ENCODE measurements at places on chromosomes 4 and X.

- no peak for DNase-seq
Measured at GRCh38 chrX:71604796-71605568, 13.3 kb downstream of the CXCR3 start.

GRCh38 chr4:123232439-123232838, 164.2 kb upstream of the SPRY1 start:
- peak; percentile 26 for DNase-seq

DNA sequence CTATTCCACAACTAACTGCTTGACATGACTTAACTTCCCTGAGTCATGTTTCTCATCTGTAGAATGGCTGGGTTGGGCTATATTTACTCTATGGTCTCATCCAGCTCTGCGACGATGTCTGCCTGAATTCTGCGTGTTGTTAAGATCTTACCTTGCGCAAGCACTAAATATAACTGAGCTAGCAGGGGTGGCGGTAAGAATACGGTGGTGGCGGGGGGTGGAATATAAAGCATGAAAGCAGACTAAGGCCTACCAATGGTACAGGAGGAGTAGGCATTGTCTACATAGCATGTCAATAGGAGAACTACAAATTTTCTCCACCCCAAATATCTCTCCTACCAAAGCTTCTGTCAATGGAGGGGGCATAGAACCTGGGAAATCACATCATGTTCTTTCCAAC, 45.7 kb upstream of the DCLK2 start:
- no peak for DNase-seq

DNA sequence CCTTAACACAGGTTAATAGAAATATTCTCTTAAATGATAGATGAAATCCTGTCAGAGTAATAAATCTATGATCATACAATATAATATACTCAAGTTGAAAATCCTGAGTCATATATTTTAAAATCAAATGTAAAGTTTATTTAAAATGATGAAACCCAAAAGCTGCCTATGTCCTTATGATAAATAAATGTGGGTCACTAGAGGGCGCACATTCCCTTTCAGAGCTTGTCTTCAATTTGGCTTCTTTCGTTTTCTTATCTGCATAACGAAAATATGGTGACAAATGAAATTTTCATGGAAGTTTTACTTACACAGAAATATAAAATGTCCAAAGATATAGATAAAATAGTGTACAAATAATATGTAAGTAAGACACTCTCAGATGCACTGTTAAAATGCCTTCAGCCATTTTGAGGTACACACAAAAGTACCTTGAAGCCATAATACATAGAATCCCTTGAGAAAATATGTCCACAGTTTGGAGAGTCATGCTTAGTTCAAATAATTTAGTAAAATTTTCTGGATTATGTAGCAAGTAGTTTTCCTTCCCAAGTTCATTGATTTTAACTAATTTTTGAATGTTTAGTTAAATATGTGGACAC, 680.4 kb downstream of the DMD start:
- peak; percentile 1 for DNase-seq

DNA sequence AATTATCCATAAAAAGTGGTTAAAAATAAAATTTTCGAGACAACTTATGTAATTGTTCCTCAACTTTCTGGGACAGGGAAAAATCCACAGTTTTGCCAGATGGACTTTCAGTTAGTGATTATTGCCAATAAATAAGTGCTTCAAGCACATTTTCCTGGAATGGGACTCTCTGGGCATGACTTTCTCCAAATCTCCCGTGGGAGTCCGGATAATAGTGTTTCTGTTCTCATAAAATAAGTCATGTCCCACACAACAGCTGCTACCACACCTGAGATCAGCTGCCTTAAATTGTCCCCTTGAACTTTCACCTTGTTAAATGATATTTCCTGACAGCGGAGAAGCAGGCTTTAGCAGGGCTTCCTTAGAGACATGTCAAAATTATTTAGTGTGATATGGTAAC, 133.4 kb upstream of the NAP1L5 start:
- no peak for DNase-seq

GRCh38 chr4:123921339-123921738, 524.7 kb downstream of the SPRY1 start:
- no peak for DNase-seq

- no peak for DNase-seq
Measured at GRCh38 chr4:7391637-7392437, 42.9 kb downstream of the PSAPL1 start.

DNA sequence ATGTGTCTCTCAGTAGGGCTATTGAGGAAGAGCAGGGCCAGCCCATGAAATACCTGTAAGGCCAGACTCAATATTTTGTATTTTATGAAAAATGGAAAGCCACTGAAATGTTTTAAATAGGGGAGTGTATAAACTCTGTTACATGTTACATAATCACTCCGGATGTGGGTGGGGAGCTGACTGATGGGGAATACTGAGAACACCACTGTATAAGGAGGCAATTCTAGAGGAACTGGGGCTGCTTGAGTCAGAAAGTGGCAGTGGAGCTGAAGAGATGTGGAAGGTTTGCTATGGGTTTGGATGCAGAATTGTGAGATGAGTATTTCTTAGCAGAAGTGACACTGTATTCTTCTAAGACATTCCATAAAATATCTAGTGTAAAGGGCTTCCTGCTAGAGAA, 647.8 kb upstream of the LCORL start:
- no peak for DNase-seq

DNA sequence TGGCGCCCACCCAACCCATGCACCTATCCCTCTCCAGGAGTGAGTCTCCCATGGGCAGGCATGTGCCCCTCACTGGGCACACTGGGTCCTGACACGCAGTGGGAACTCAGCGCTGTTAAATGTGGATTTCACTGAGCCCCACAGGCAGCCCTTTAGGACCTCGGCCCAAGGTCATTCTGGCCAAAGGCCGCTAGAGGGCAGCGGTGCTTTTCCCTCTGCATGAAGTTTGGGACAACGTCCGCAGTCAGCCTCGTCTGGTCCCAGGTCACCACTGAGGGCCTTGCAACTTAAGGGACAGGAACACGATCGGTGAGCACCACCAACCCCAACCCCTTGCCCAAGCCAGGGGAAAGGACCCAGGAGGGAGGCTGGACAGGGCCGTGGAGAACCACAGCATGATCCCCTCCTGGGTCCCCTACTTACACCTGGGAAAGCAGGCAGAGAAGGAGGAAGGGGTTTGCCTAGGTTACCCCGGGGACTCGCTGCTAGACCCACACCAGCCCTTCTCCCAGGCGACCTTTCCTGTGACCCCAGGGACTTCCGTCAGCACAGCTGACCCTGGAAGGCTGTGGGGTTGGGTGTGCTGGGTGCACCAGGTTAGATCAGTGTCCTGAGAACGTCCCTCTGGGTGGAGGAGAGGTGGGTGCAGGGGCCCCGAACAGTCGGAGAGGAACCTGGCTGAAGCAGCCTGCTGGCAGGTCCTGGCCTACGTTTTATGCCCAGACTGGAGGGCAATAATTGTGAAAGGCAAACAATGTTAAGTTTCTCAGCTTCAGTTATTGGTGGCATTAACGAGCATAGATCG, 24.0 kb downstream of the CYTL1 start:
- DNase-seq: no peak

GRCh38 chr4:138034871-138035270, 207.3 kb downstream of the SLC7A11 start:
- peak; percentile 58 for DNase-seq

DNA sequence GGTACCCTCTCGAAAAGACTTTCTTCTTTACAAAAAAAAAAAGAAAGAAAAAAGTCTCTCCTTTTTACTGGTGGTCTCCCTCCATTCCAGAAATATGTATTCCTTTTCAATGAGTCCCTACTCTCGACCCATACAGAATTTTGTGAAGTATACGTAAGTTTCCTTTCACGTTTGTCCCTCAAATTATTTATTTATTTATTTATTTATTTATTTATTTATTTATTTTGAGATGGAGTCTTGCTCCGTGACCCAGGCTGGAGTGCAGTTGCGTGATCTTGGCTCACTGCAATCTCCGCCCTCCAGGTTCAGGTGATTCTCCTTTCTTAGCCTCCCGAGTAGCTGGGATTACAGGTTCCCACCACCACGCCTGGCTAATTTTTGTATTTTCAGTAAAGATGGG, 429.2 kb upstream of the AR start:
- no peak for DNase-seq

GRCh38 chr4:87521757-87522374, 7.3 kb downstream of the SPARCL1 start:
- no peak for DNase-seq

- no peak for DNase-seq
Measured at GRCh38 chr4:104493081-104493831, 1.4 kb downstream of the CXXC4 start.

GRCh38 chrX:122583551-122583950, 600.5 kb upstream of the GRIA3 start:
- DNase-seq: no peak

All from fibroblast of skin of left biceps (primary cell).